Breast epithelium (tissue), 4 donors: ENCODE measurements at places on chromosomes 4 and X.

DNA sequence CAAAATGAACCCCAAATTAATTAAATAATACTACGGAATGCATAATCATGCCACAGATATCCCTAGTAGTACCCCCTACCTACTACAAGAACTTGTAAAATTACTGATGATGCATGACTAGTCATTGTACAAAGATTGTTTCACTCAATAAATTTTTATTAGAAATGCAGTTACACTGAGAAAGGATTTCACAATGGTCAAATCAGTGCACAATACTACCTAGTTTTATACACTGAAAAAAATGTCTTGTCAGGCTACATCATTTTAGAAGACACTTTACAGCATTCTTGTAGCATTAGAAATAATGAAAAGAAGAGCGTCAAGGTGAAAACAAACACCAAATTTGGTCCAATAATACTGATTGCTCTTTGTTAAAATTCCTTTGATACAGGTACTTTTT, 178.8 kb downstream of the GPM6A start:
- H3K27ac ChIP-seq, result no peak overlapping the region
- H3K4me1 ChIP-seq, result no peaks in the 10 kb centered on the region
- no peaks in the 10 kb centered on the region for H3K27me3 ChIP-seq
- no peak for DNase-seq
- no peaks in the 10 kb centered on the region for H3K36me3 ChIP-seq
- no peak overlapping the region for H3K4me3 ChIP-seq

- H3K36me3 ChIP-seq, result no peaks in the 10 kb centered on the region
- no peaks in the 10 kb centered on the region for H3K27me3 ChIP-seq
- peak; percentile 51 for DNase-seq
- H3K4me1 ChIP-seq, result no peaks in the 10 kb centered on the region
Observed at GRCh38 chr4:151407466-151408379, 1.3 kb upstream of the FHIP1A start.

DNA sequence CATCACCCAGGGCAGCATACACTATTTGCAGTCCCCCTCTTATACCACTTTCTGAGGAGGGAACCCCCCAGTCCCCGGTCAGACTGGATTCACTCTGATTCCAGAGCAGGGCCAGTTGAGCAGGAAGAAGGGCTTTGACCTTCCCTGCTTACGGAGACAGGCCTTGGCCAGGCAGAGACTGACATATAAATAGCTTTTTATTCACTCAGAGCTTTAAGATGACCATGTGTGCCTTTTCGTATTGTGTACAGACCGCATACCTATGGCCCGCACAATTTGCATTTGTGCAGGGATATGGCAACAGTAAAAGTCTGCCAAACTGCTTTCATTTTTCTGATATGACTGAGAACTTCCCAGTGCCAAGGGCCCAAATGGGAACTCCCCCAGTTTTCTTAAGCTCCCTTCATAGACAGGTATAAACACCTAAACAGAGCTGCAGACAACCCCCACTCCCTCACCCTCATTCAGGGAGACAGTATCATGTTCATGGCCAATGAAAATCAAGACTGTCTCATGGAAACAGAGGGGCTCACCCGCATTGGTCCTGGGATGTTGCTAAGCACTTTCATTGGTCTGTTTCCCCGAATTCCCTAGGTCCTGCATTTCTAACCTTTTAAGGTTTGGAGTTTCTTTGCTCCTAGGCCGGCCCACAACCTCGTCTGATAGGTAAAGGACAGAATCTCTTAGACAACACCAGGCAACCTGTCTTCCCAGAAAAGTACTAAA, 86.0 kb downstream of the RTL5 start:
- peak overlapping the region; percentile 91 for H3K27ac ChIP-seq
- H3K4me3 ChIP-seq, result no peak overlapping the region
- no peaks in the 10 kb centered on the region for H3K36me3 ChIP-seq
- no peaks in the 10 kb centered on the region for H3K27me3 ChIP-seq
- DNase-seq, result no peak

DNA sequence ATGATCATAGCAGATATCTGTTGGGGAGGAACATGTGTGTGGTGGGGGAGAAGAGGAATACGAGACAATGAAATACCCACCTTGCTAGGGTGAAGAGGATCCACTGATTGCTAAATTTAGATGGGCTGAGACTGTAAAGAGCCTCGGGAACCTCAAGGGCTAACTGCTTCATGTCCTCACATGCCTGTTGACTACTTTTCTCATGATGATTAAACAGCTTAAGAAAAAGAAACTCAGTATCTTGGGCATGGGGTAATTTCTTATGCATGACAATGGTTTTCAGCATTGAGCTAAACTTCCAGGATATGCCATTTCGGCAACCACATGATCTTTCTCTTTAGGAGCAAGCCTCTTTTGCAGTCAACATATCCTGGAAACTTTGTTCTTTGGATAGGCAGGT, 3.9 kb upstream of the LNX1 start:
- no peaks in the 10 kb centered on the region for H3K27me3 ChIP-seq
- H3K4me3 ChIP-seq, result no peak overlapping the region
- no peaks in the 10 kb centered on the region for H3K36me3 ChIP-seq

DNA sequence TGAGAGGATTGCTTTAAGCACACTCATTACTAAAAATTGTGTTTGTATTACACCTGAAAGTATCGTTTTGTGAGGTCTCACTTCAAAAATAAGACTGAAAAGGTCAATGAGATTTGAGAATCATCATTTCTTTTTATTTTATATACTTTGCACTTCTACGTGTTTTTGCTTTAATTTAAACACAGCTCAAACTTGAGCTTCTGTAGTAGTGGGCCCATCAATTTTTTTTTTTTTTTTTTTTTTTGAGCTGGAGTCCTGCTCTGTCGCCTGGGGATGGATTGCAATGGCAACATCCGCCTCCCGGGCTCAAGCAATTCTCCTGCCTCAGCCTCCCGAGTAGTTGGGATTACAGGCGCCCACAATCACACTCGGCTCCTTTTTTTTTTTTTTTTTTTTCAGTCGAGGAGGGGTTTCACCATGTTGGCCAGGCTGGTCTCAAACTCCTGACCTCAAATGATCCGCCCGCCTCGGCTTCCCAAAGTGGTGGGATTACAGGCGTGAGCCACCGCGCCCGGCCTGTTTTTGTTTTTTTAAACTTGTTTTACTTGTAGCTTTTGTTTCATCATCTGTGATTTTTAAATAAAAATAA, 1.5 kb downstream of the GSTCD start:
- no peak overlapping the region for H3K27ac ChIP-seq
- no peak for DNase-seq
- H3K4me1 ChIP-seq, result no peaks in the 10 kb centered on the region

DNA sequence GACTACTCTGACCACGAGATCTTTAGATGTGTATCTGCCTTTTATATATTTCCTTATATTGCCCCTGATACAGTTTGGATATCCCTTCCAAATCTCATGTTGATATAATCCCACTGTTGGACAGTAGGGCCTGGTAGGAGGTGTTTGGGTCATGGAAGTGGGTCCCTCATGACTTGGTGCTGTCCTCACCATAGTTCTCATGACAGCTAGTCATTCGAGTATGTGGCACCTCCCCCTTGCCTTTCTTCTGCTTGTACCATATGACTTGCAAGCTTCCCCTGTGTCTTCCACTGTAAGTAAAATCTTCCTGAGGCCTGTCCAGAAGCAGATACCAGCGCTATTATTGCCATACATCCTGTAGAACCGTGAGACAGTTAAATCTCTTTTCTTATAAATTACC, 145.3 kb downstream of the ZNF518B start:
- no peak overlapping the region for H3K27ac ChIP-seq
- no peak for DNase-seq
- H3K36me3 ChIP-seq, result no peaks in the 10 kb centered on the region
- no peaks in the 10 kb centered on the region for H3K27me3 ChIP-seq

DNA sequence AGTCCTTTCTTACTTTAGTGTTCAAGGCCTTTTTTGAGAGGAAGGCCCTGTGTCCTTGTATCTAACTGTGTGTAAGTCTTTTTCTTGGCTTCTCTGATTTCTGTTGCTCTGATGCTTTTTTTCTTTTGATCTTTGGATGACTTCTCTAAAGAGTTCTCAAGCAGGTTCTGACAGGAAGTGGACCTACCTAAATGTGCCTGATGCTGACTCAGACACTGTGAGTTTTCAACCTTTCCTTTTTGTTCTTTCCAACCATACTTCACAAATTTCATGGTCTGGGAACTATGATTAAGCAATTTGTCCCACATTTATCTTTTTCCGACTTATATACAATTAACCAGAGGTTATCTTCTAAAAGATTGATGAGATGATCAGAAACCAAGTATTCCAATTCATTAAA, 96.5 kb downstream of the SYTL5 start:
- no peaks in the 10 kb centered on the region for H3K4me1 ChIP-seq
- DNase-seq, result no peak
- no peaks in the 10 kb centered on the region for H3K36me3 ChIP-seq
- H3K27me3 ChIP-seq, result no peaks in the 10 kb centered on the region
- no peak overlapping the region for H3K27ac ChIP-seq

DNA sequence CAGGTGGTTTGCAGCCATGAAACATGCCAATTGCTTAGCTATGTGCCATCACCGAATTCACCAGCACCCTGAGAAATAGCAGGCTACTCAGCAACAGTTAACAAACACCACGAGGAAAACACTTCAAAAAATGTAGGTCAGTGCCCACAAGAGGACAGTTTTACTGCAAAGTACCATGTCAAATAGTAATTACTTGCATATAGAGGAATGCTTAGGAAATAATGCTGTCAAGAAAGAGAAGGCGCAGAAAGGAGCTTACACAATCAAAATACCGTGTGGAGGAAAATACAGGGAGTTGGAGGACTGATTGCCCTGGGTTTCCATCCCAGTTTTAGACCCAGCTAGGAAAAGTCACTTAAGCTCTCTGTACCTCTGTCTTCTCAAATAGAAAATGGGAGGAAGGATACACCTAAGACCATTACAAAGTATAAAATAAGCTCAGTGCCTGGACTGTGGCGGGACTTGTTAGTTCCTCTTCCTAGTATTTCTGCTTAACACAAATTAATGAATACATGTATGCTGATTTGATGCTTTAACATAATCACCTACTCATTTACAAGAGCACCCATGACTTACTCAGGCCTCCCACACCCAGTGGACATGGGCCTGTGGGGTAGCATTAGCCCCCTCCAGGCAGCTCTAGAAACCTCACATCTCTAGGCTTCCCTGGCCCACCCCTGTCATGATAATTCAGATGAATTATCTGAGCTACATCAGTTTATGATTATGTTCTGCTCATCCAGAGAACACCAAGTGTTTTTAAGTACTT, 44.5 kb upstream of the IL21 start:
- no peak overlapping the region for H3K4me3 ChIP-seq
- no peak overlapping the region for H3K27ac ChIP-seq
- no peak for DNase-seq
- H3K4me1 ChIP-seq, result no peaks in the 10 kb centered on the region
- no peaks in the 10 kb centered on the region for H3K36me3 ChIP-seq

DNA sequence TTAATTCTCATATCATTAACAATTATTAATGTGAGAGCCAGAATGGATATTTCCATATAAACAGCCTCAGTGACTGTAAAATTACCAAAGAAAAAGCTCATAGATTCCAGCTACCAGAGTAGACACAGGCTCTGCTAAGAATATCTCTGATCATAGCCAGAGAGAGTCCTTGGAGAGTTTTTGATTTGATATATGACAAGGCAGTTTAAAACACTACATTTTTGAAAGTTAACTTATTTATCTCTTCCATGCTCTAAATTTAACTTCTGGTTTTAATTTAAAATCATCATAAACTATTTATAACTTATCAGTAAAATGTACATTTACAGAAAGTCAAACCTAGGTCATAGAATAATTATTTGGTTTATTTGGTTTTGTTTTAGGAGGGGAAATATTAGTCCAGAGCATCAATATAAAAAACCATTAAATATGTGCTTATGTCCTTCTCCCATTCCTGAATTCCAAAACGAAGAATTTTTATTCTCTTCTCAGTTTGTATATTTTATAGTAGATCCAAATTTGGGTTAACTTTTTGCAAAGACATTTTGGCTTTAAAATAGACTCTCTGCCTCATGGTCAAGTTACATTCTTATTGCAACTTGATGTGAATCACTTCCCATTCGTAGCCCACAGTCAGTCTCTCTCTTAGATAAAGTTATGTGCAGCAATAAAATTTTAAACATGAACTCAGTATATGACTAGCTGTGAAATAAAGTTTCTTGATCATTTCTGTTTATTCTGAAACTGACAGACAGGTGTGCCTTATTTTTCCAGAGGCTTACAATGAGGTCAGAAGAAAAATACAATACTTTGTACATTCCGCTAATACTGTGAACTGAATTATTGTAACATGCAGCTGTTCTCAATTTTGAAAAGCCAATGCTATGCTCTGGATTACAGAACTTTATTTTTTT, 267.1 kb downstream of the PAPSS1 start:
- no peak overlapping the region for H3K4me3 ChIP-seq
- no peak for DNase-seq
- no peak overlapping the region for H3K27ac ChIP-seq
- no peaks in the 10 kb centered on the region for H3K4me1 ChIP-seq
- no peaks in the 10 kb centered on the region for H3K36me3 ChIP-seq

- H3K27ac ChIP-seq, result no peak overlapping the region
- peaks cover 43% of the 10 kb centered on the region for H3K27me3 ChIP-seq
- H3K36me3 ChIP-seq, result no peaks in the 10 kb centered on the region
Observed at GRCh38 chr4:8882239-8882638, 10.6 kb upstream of the HMX1 start.

GRCh38 chr4:128513664-128514484, 226.3 kb upstream of the PGRMC2 start:
- H3K36me3 ChIP-seq, result no peaks in the 10 kb centered on the region
- no peaks in the 10 kb centered on the region for H3K27me3 ChIP-seq
- DNase-seq, result no peak
- no peak overlapping the region for H3K4me3 ChIP-seq
- no peaks in the 10 kb centered on the region for H3K4me1 ChIP-seq

- H3K27me3 ChIP-seq, result no peaks in the 10 kb centered on the region
- no peaks in the 10 kb centered on the region for H3K36me3 ChIP-seq
- H3K27ac ChIP-seq, result no peak overlapping the region
Observed at GRCh38 chr4:185710487-185710995, 101.5 kb downstream of the SORBS2 start.

DNA sequence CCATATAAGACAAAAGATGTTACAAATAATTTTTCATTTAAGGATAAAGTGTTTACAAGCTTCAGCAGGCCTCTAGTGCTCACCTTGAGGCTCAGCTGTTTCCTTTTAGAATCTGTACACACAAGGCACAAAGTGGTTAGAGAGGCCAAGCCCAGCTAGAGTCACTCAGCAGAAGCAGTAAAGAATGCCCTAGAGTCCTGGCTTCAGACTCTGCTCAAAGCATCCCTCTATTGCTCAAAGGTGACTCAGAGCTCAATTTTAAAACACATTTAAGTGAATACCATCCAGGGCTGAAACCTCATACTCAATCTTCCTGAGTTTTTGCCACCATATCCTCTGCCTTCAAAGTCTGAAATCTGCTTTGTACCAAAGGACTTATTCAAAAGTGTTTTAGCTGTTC, 22.6 kb upstream of the PHF8 start:
- H3K27ac ChIP-seq, result no peak overlapping the region
- peaks cover 32% of the 10 kb centered on the region for H3K27me3 ChIP-seq
- DNase-seq, result no peak
- H3K4me1 ChIP-seq, result no peaks in the 10 kb centered on the region
- H3K36me3 ChIP-seq, result no peaks in the 10 kb centered on the region

DNA sequence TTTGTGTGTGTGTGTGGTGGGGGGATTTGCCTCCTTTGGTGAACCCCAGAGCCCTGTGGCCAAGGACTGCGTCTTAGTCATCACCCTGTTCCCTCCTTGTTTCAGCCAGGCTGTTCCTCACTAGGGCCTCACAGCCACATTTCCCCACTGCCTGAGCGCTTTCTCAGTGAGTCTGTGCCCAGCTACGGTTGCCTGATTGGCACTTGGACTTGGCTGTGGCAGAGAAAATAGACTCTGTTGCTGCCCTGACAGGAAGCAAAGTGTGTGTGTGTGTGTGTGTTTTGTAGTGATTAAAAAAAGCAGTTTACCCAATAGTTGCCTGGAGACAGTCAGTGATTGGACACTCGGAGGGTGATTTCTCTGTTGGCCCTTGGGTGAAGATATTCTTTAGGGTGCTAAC, 113.0 kb downstream of the UCHL1 start:
- H3K4me3 ChIP-seq, result no peak overlapping the region
- H3K27me3 ChIP-seq, result no peaks in the 10 kb centered on the region
- H3K36me3 ChIP-seq, result no peaks in the 10 kb centered on the region
- H3K4me1 ChIP-seq, result peaks cover 2% of the 10 kb centered on the region
- no peak for DNase-seq
